Sigmoid colon (tissue), 7 donors: ENCODE measurements at places on chromosomes 6 and 20. TPM values are rescaled to one million over a fixed set of nuclear protein-coding genes. Genes with fewer than 3 reads are reported as not detected.

CDH4 gene
- polyA plus RNA-seq = not detected

MCHR2 gene
- not detected for polyA plus RNA-seq

- DNase-seq = peak; percentile 11
- H3K27me3 ChIP-seq = no peaks in the 10 kb centered on the region
- H3K4me1 ChIP-seq = peaks cover 28% of the 10 kb centered on the region
- H3K36me3 ChIP-seq = peaks cover 21% of the 10 kb centered on the region
- peak overlapping the region; percentile 92 for H3K27ac ChIP-seq
- peak overlapping the region; percentile 93 for H3K4me3 ChIP-seq
Measured at GRCh38 chr20:35699957-35700624, 886 bp downstream of the ROMO1 start.

GRCh38 chr20:11777387-11778205, 140.1 kb upstream of the BTBD3 start:
- H3K27ac ChIP-seq = no peak overlapping the region
- H3K4me3 ChIP-seq = no peak overlapping the region
- DNase-seq = no peak
- H3K27me3 ChIP-seq = no peaks in the 10 kb centered on the region

FAM83B gene
- polyA plus RNA-seq = 4.8 TPM

DNA sequence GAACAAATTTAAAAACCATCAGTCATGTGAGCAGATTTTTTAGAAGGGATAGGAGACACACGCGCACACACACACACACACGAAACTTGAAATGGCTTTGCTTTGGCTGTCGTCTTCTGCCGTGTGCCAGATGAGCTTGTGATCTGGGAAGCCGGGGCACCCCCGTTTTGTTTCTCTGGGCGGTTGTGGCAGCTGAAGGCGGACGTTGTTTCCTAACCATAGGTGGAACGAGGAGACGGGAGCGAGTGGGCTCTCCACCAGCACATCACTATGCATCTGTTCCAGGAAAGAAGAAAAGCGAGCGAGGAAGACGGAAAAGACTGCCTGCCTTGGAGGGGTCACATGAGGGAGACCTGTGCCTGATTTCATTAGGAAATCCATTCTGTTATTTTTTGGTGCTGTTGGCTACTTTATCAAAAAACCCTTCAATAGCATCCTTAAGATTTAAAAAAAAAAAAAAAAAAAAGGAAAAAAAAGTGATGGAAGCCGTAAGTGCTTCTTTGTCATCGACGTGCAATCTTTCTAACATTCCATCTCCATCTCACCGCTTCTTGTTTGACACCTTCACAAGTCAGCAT, 142.1 kb downstream of the DTNBP1 start:
- H3K4me1 ChIP-seq = peaks cover 7% of the 10 kb centered on the region
- no peak for DNase-seq
- no peaks in the 10 kb centered on the region for H3K27me3 ChIP-seq
- H3K4me3 ChIP-seq = no peak overlapping the region

- peak overlapping the region; percentile 89 for H3K4me3 ChIP-seq
- H3K36me3 ChIP-seq = no peaks in the 10 kb centered on the region
- H3K4me1 ChIP-seq = no peaks in the 10 kb centered on the region
- no peaks in the 10 kb centered on the region for H3K27me3 ChIP-seq
Measured at GRCh38 chr20:1390581-1391403, 2.1 kb downstream of the FKBP1A start.

DNA sequence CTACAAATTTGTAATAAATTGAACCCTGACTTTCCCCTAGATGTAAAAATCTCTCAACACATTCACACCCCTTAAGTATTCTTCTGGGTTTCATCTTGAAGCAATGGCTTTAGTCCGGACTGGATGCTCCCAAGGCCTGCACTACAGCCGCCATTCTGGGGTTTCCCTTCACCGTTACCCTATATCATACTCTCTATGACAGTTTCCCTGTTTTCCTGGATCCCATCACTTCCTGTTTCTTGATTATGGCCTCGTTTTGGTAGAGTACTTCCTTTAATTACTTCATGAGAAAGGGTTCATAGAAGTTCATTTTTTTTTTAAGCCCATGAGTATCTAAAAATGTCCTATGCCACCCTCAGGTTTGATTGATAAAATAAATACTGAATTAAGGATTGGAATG, 11.7 kb downstream of the FIG4 start:
- no peak overlapping the region for H3K4me3 ChIP-seq
- DNase-seq = no peak
- peaks cover 4% of the 10 kb centered on the region for H3K4me1 ChIP-seq
- H3K27ac ChIP-seq = no peak overlapping the region

DNA sequence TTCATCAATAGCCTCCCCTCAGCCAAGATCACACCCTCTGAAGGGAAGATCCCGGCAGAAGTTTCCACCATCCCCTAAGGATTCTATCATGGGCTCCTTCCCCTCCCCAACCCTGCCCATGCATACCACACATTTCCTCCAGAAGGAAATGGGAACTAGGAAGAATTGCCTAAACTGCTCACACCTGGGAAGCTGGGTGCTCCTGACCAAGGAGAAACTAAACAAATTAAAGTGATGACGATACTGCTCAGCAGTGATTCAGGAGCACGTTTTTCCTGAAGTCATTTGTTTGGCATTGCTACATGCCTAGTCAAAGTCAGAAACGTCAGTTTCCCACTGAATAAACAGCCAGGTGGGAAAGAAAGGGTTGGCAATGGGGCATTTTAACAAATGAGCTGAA, 136.1 kb upstream of the CDYL start:
- H3K4me3 ChIP-seq = no peak overlapping the region
- no peak overlapping the region for H3K27ac ChIP-seq
- no peaks in the 10 kb centered on the region for H3K4me1 ChIP-seq
- no peaks in the 10 kb centered on the region for H3K27me3 ChIP-seq
- H3K36me3 ChIP-seq = no peaks in the 10 kb centered on the region
- DNase-seq = no peak

TUBB1 gene
- not detected for polyA plus RNA-seq

DNA sequence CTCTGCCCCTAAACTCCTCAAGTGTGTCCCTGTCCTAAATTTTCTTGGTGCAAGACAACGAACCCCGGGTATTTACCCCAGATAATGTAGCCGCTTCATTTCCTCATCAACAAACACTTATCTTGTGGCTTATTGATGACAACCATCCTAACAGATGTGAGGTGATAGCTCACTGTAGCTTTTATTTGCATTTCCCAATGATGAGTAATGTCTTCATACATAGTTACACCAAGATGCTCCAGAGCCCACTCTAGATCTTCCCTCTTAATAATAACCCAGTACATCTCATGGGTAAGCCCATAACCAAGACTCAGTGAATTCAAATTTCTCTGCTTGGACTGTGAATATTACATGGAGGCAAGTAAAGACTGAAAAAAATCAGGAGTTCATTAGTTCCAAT, 48.2 kb upstream of the BEND6 start:
- H3K27ac ChIP-seq = no peak overlapping the region
- no peaks in the 10 kb centered on the region for H3K36me3 ChIP-seq
- H3K4me3 ChIP-seq = no peak overlapping the region
- peaks cover 13% of the 10 kb centered on the region for H3K4me1 ChIP-seq
- no peaks in the 10 kb centered on the region for H3K27me3 ChIP-seq
- DNase-seq = no peak

DNA sequence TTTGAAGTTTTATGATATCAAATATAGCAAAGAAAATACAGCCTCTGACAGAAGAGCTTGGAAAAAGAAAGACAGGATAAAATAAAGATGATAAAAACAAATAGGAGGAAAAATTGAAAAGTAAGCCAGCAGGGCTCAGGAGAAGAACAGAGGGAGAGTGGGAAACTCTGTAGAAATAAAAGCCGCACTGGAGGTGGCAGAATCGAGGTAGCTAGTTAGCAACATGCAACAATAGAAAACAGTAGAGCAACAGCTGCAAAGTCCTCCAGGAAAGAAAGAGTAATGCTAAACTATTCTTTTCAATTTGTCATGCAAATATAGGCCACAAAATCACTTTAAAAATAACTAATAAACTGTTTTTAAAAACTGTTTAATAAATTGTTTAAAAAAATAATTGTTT, 28.8 kb downstream of the HBS1L start:
- no peak overlapping the region for H3K27ac ChIP-seq
- no peaks in the 10 kb centered on the region for H3K36me3 ChIP-seq
- no peak overlapping the region for H3K4me3 ChIP-seq
- no peaks in the 10 kb centered on the region for H3K27me3 ChIP-seq
- no peaks in the 10 kb centered on the region for H3K4me1 ChIP-seq

HLA-DOA gene
- polyA plus RNA-seq = 6.5 TPM

LY6G6F gene
- polyA plus RNA-seq = not detected

- no peak overlapping the region for H3K4me3 ChIP-seq
- H3K27ac ChIP-seq = peak overlapping the region; percentile 40
- no peak for DNase-seq
Measured at GRCh38 chr6:74734901-74735300, 471.0 kb downstream of the COL12A1 start.

MMUT gene
- 23.6 TPM for polyA plus RNA-seq

PDYN gene
- not detected for polyA plus RNA-seq

- H3K27ac ChIP-seq = no peak overlapping the region
- no peaks in the 10 kb centered on the region for H3K36me3 ChIP-seq
- no peak overlapping the region for H3K4me3 ChIP-seq
- no peaks in the 10 kb centered on the region for H3K27me3 ChIP-seq
- no peak for DNase-seq
- no peaks in the 10 kb centered on the region for H3K4me1 ChIP-seq
Measured at GRCh38 chr20:40814631-40814960, 125.6 kb upstream of the MAFB start.

GRCh38 chr6:153334121-153334520, 203.0 kb upstream of the RGS17 start:
- no peaks in the 10 kb centered on the region for H3K27me3 ChIP-seq
- H3K27ac ChIP-seq = no peak overlapping the region
- DNase-seq = no peak
- no peaks in the 10 kb centered on the region for H3K36me3 ChIP-seq
- H3K4me3 ChIP-seq = no peak overlapping the region
- H3K4me1 ChIP-seq = no peaks in the 10 kb centered on the region

- no peaks in the 10 kb centered on the region for H3K27me3 ChIP-seq
- H3K27ac ChIP-seq = no peak overlapping the region
- no peak overlapping the region for H3K4me3 ChIP-seq
Measured at GRCh38 chr6:116010386-116010785, 50.3 kb downstream of the FRK start.
